ENCODE measurements at places on chromosomes 5 and 9.
A peak's percentile ranks its signal among the peaks of the same experiment; 100 is the strongest.

GRCh38 chr5:81924442-81924841 is 47.4 kb upstream of the ATG10 start:
- DNase-seq, result no peak

DNA sequence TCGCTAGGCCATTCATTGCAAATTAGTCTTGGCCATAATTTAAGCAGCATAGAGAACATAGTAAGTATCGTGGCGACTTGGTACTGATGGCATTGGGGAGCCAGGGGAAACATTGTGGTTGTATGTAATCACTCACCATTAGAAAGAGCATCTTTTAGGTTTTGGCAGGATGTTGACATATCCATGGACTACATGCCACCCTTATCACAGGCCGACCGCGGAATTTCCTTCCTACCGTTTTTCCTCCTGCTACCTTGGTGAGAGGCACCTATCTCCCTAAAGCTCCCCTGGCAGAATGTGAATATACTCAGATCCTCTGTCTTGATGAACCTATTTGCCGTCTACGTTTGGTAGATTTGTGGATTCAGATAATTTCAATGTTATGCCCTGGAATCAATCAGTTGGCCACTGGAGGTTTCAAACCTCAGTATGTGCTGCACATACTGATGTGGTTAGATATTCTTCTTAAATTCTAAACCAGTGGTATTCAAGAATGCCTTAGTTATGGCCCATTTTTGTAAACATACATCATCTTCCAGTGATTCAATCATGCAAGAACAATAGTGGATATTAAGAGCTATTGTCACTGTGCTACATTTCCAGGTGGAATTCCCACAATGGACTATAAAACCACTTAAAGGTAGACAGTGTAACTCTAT is 271.0 kb upstream of the HAPLN1 start:
- no peak for DNase-seq

DNA sequence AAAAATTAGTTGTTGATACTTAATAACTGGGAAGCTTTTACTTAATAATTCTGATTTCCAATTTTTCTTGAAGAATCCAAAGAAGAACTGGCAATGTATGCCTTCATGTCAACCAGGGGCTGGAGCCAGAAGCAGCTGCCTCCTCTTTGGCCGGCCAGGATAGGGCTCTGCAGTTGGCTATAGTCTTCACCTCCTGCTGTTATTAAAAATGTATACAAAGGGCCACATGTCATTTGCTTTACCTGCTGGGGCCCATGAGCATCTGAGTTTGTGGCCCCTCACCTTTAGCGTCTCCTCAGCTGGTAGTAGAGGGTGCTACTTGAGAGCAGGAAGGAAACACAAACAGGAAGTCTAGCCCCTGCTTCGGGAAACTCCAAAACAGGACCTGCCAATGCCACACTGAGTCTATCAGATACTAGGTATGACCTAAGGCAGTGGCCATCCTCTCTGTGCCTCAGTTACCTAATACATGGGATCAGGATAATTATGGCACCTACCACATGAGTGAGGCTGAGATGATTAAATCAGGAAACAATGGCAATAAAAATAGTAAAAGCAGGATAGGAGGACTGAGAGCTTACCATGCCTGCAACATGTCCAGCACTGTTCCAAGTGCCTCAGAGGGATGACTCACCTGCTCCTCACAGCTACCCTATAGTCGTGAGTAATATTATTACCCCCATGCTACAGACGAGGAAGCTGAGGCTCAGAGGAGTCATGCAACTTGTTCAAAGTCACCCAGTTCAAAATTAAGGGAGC is 21.3 kb downstream of the CCDC69 start:
- no peak for DNase-seq

- DNase-seq, result no peak
These were observed 1.2 kb upstream of the NEK6 start for GRCh38 chr9:124256517-124257069.

DNA sequence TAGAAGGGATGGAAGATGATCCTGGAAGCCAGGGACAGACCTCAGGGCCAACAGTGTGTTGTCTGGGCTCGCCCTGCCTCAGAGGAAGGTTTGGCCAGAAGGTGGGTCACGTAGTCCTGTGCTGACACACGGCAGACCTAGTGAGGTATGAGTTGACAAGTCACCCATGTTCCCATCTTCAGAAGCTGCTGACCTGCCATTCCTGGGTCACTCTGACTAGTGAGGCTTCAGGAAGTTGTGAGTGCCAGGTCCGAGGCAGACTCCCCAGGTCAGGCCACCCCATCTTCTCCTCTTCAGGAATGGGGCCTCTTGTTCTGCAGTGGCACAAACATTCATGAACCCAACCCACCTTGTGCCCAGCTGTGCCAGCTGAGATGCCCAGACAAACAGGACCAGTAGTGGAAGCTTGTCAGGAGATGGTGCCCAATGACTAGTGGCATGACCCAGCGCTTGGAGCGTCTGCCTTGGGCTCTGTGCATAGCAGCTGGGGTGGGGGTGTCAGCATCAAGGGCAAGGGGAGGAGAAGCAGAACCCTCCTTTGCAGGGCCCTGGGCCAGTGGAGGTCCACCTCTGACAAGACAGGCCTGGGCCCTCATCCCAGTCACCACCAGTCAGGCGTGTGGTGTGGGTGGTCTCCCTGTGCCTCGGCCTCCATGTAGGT is 16.8 kb upstream of the ANGPTL2 start:
- no peak for DNase-seq

DNA sequence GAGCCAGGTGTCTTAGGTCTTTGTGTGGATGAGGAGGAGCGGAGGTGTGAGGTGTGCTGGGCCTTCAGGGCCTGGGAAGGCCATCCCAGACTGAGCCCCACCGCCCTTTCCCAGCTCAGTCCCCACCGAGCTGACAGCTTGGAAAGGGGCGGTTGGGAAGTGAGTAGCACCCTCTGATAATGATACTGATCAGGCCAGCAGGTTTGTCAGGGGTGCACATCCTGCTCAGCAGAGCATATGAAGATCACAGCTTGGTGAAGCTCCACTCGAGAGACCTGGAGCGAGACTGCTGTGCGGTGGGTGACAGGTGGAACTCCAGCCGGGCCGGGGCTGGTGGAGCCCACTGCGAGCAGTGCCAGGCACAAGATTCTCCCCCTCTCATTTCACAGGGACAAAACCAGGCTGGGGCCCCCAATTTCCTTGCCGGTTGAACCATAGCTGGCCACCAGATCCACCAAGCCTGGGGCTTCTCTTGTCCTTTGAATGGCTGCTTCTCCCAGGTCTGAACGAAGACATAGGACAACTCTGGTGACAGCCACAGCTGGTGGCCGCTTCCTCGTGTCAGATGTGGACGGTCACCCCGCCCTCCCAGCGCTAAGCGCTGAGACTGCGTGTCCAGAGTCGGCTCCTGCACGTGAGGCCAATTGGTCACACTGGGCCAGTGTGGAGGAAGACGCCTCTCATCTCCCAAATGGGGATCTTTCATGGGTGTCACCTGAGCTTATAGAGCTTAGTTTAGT is 8.3 kb downstream of the QRFP start:
- DNase-seq, result no peak

DNA sequence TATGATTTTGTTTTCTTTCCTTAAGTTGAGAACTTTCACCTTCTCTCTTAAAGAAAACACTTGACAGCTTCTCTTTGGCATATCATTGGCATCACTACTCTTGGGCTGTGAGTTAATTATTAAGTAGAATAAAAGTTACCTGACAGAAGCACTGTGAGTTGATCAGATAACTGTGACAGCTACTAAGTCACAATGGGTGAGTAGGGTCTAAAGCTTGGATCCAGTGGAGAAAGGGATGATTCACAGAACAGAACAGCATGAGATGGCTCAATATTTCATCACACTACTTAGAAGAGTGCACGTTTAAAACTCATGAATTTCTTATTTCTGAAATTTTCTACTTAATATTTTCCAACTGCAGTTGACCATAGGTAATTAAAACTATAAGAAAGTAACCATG is 268.5 kb upstream of the NMUR2 start:
- no peak for DNase-seq

- DNase-seq, result no peak
These were observed 52.7 kb downstream of the NDUFAF2 start for GRCh38 chr5:60997721-60998120.

GRCh38 chr9:105331160-105331559 is 86.7 kb downstream of the SLC44A1 start:
- DNase-seq, result no peak

DNA sequence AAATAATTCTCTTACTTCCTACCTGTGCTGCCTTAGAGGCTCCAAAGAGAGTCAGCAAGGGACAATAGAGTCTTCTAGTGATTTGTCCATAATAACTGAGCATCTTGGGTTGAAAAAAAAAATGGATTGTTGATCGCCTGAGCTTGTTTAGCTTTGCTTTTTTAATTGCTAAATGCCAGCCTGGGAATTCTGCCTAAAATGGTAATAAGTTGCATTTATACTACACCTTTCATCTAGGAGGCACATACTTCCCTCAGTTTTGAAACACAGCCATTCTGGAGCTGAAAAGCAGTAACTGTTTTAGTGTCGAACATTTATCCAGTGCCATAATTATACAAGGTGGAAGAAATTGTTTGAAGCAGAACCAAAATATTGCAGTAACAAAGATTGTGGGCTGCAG is 421.3 kb downstream of the CAAP1 start:
- DNase-seq, result no peak

- no peak for DNase-seq
These were observed 68.7 kb downstream of the CRB2 start for GRCh38 chr9:123424552-123425225.

DNA sequence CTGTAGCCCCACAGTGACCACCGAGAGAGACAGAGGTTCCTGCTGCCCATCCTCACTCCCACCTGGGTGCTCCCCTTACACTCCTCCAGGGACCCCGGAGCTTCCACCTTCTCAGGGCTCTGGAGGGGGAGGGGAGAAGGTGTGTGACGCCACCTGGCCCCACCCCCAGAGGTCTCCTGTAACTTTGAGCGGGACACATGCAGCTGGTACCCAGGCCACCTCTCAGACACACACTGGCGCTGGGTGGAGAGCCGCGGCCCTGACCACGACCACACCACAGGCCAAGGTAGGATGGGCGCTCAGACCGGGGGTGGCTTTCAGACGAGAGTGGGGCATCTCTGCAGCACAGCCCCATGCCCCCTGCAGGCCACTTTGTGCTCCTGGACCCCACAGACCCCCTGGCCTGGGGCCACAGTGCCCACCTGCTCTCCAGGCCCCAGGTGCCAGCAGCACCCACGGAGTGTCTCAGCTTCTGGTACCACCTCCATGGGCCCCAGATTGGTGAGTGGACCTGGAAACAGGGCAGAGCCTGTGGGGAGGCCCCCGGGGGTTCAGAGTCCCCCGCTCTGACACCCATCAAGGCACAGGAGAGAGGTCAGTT is 4.5 kb downstream of the MAMDC4 start:
- DNase-seq, result no peak

- DNase-seq, result no peak
These were observed 6.1 kb downstream of the IL13 start for GRCh38 chr5:132663771-132664695.

DNA sequence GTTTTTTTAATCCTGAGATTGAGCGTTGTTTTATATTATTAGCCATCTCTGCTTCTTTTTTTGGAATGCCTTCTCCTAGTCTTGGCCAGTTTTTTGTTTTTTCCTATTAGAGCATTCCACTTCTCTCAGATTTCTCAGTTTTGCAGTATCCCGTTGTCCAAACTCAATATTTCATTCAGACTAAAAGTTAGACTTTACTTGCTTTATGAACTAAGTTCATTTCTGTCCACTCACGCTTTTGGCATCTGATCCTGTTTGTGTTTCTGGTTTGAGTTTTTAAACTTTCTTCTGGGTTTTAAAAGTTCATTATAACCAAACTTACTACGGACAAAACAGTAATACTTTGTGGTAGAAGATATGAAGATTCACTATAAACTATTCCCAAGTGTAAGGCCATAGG is 288.3 kb upstream of the MPDZ start:
- DNase-seq, result no peak

DNA sequence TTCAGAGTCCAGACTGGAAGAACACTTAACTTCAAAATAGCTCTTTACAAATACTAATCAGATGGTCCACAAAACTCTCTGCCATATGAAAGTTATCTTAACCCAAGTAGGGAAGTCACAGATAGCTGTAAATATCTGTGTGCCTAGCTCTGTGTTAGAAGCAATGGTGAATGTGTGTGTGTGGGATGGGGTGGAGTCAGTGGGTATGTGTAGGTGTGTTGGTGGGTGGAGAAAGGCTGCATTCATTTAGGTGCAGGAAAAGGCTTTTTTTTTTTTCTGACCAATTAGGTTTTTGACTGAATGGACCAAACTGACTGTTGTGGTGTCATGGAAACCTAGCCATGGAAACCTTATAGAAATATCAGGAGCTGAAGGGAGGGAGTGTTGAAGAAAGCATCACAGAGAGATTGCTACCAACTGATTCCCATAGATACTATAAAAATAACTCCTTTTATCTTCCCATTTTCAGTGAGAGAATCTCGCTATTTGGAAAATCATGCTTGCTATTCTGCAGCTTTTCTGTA is 156.2 kb upstream of the NR3C1 start:
- no peak for DNase-seq

- no peak for DNase-seq
These were observed 175.3 kb upstream of the SH3GL2 start for GRCh38 chr9:17403539-17403938.

GRCh38 chr9:30301271-30301963 is 2083.0 kb upstream of the ACO1 start:
- peak; percentile 3 for DNase-seq

GRCh38 chr5:38790891-38791290 is 54.9 kb upstream of the OSMR start:
- DNase-seq, result no peak

DNA sequence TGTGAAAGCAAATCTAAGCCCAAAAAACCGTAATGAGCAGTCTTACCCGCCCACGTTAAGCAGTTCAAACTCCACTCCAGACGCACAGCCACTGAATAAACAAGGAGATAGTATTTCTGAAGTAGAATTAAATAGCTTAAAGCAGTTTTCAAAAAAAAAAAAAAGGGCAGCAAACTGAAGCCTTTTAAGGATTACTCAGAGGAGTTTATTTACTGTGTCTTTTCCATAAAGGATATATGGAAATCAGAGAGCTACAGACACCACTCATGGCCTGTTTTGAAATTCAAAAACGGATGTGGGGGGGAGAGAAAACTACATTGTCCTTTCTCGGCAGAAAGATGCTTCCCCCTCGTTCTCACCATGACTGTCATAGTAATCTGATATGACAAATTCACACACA is 83.7 kb upstream of the IRX1 start:
- no peak for DNase-seq

- DNase-seq, result no peak
These were observed 143.0 kb upstream of the PRLR start for GRCh38 chr5:35373249-35373648.

Data from right kidney (tissue), 9 donors.